NCI-H2227 treated with DMSO at 0.1 percent for 48 hours (cell line): ENCODE measurements at places on chromosomes 7 and 10.

DNA sequence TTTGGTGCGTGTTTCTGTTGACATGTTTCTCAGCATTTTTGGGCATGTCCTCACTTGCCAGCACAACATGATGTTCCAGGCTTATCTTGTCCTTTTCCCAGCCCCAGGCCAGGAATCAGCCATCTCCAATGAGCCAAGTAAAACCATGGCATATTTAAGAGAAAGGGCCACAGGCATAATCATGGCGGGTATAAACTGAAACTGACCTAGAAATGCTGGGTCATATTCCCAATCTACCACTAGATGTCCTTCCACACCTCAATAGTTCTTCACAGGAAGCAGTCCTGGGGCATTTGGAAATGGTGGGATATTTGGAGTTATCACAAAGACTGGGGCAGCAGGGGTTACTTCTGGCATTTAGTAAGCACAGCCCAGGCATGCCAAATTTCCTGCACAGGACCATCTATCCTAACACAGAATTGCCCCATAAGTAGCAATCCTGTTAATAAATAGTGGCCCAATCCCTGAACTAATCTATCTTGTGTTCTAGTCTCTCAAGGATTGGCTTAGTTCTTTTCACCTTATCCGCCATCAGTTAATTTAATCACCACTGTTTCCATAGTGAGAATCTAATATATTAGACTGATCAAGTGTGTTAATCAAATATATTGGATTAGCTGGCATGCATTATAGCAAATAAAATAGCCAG is 101.6 kb downstream of the NPSR1 start:
- DNase-seq, result peak; percentile 14

GRCh38 chr7:70263471-70264255 is 665.4 kb downstream of the AUTS2 start:
- no peak for DNase-seq

- no peak for DNase-seq
Measured at GRCh38 chr7:98231493-98232262, 20.4 kb downstream of the TECPR1 start.

- DNase-seq, result no peak
Measured at GRCh38 chr7:85566095-85566794, 379.4 kb upstream of the SEMA3D start.

DNA sequence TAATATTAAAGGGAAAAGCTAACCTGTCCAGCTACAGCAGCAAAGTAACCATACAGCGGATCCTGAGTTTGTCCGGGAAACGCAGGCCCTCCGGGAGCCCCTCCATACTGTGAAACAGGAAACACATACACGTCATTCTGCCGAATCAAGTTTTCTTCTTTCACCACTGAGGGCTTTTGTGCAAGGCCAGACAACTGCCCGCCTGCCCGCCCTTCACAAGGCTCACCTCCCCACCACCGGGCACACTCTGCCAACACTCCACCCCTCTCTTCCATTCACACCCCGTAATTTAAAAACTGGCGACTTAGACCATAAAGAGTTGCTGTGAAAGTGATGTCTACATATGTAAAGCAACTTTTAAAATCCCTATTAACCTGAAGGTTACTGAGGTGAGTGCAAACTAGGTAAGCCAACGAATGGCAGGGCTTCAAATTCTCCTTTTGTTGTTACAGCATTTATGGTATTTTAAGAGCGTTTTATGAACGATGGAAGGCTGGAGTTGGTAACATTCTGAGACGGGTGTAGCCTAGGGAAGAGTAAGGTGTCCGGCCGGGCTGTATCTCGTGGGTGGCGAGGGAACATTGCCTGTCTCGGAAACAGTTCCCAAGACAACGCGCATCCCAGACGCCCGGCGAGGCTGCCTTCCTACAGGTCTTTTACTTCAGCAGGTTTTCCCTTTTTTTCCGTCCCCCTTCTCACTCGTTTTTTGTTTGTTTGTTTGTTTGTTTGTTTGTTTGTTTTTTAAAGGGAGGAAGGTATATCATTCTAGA is 817 bp downstream of the SRI start:
- DNase-seq, result peak; percentile 35

- no peak for DNase-seq
Measured at GRCh38 chr10:122083478-122084025, 94.6 kb downstream of the TACC2 start.

DNA sequence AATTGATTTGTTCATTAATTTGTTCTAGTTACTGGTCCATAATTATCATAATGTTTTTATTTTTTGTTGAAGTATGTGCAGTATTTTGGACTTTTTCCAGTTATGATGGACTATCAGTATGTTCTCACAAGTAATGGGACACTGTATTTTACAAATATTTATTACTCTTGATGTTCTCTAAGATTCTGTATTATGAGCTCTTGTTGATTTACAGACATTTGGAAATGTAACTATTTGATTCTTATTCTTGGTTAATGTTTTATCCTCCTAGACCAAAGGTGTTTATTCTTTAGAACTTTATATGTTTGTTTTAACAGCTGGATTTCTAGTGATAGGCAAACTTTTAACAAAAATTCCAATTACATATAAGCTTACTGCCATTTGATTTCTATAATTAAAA is 200.6 kb downstream of the SDK1 start:
- no peak for DNase-seq

- DNase-seq, result no peak
Measured at GRCh38 chr7:50640779-50641178, 75.6 kb upstream of the DDC start.

DNA sequence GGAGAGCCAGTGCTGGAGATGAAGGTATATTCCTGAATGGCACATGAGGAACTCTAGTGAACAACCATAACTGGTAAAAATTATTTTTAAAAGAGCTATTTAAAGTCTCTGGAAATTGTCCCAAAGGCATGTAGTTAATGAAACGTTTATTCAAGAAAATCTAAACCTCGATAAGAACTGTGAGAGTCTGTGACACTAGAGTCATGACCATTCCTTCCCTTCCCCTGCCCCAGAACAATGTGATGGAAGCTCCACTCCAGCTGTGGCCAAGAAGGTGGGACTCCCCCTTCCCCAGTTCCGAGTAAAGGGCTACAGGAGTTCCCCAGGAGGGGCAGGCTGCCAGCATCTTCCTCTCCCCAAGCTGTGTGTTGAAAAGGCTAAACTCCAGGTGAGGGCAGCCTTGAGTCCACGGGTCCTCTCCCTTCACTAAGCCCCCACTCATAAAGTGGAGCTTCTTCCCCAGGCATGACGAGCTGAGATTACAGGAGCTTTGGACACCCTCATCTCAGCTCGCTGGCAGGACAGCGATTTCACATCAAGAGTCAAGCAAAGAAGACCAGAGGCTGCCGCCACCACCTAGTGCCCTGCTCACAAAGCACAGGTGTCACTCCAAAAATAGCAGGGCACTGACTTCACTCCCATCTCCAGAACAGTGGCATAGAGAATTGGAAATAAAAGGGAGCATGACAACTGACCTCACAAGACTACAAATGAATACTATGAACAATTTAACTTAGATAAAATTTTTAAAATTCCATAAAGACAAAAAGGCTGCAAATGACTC is 68.5 kb downstream of the NHLRC2 start:
- DNase-seq, result no peak

GRCh38 chr7:15407910-15408309 is 153.9 kb downstream of the AGMO start:
- no peak for DNase-seq
